CD4-positive, alpha-beta T cell (primary cell): ENCODE measurements at places on chromosomes 5 and 9. TPM values are rescaled to one million over a fixed set of nuclear protein-coding genes. Genes with fewer than 3 reads are reported as not detected.

Gene ZNF354C
- 2.9 TPM for total RNA-seq

Gene NKD2
- 0.17 TPM for total RNA-seq

Gene SLC4A9
- not detected for total RNA-seq

Gene SLC34A1
- not detected for total RNA-seq

Gene ITGA2
- total RNA-seq: 0.03 TPM

Gene SEMA5A
- total RNA-seq: 2.0 TPM

Gene MLANA
- not detected for total RNA-seq
